ENCODE measurements at places on chromosomes 4 and X.

DNA sequence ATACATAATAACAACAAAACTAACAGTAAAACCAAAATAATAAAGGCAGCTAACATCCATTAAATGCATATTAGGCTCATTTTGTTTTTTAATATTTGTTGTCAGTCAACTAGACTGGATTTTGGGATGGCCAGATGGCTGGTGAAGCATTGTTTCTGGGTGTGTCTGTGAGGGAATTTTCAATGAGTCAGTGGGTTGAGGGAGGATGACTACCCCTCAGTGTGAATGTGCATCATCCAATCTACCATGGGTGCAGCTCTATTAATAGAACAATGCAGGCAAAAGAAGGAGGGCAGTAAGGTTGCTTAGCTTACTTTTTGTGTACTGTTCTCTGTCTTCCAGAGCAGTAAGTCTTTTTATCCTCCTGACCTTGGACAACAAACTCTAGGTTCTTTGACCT is 484.2 kb upstream of the HS3ST1 start:
- DNase-seq, result no peak

DNA sequence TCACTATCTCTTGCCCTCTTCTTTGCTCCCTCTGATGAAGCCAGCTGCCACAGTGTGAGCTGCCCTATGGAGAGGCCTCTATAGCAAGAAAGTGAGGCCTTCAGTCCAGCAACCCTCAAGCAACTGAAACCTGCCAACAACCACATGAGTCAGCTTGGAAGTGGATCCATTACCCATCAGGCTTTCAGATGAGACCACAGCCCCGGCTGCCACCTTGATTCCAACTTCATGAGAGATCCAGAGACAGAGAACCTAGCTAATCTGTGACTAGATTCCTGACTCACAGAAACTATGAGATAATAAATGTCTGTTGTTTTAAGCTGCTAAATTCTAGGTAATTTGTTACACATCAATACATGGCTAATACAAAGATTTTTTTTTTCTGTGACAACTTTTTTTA is 20.4 kb upstream of the WAS start:
- DNase-seq, result no peak

GRCh38 chr4:144531841-144532240 is 114.1 kb upstream of the HHIP start:
- DNase-seq, result no peak

DNA sequence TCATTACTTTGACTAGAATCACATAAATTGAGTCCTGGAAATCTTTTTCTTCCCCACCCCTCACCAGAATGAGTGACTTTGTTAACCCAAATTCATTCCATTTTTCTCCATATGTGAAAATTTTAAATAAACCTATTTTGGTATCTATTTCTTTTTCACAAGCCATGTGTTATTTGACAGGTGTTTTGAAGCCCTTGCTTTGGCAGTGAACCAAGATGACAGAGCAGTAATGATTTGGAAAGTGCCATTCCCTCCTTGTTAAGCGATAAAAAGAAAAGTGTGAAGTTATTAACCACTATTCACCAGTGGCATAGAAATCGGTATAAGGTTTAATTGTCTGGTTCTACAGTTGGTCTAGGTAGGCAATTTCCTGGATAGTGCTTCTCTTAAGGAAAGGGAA is 66.1 kb downstream of the POLA1 start:
- no peak for DNase-seq

DNA sequence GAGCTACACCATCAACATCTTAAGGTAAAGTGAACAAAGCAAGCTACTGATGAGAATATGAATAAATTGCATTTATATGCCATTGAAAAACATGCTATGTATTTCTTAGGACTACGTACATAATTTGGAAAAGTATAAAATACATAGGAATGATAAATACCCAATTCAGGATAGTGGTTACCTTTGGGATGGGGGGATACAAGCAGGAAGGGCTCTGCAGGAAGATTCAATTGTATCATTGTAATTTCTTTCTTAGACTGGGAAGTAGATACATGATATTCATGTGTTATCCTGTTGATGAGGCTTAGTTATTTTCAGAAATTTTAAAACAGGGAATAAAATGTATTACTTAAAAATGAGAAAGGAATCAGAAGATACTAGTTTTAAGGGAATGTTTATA is 43.4 kb downstream of the TRAPPC11 start:
- DNase-seq, result no peak

- DNase-seq, result no peak
These were observed 28.7 kb upstream of the ANTXR2 start for GRCh38 chr4:80101792-80102116.

GRCh38 chrX:51917604-51918003 is 24.2 kb downstream of the MAGED1 start:
- no peak for DNase-seq

DNA sequence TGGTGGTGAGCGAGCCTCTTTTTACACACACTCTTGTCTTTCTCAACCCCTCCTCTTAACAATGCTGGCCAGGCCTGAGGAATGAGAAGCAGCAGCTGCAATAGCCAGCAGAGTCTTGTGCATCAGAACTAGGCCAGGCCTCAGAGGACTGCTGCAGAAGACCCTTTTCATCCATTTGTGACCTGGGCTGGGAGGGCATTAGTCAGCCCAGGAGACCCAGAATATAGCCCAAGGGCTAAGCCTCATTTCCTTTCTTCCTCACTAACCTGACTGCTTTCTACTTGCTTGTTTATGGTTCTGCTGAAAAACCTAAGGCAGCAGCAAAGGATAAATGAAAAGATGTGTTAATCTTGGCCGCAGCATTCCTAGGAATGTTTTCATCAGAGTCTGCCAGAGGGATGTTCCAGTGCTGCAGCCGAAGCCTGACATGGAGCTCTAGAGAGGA is 254.7 kb upstream of the AR start:
- no peak for DNase-seq

GRCh38 chr4:1463927-1464540 is 57.8 kb upstream of the NKX1-1 start:
- DNase-seq, result no peak

DNA sequence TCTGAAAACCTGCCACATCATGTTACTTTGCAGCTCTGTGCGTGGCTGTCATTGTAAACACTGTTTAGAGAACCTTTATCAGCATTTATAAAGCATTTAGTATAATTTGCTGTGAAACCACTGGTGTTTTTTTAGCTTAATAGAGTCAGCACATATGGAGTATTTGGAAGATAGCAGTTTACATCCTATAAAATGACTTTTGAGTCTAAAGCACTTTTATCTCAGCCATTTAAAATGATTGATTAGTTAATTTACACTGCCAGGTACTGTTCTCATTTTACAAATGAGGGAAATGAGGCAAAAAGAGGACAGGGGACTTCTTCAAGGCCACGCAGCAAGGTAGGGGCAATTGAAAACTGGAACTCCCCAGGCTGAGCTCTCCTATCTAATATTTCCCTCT is 181.7 kb downstream of the FRMPD4 start:
- DNase-seq, result no peak

DNA sequence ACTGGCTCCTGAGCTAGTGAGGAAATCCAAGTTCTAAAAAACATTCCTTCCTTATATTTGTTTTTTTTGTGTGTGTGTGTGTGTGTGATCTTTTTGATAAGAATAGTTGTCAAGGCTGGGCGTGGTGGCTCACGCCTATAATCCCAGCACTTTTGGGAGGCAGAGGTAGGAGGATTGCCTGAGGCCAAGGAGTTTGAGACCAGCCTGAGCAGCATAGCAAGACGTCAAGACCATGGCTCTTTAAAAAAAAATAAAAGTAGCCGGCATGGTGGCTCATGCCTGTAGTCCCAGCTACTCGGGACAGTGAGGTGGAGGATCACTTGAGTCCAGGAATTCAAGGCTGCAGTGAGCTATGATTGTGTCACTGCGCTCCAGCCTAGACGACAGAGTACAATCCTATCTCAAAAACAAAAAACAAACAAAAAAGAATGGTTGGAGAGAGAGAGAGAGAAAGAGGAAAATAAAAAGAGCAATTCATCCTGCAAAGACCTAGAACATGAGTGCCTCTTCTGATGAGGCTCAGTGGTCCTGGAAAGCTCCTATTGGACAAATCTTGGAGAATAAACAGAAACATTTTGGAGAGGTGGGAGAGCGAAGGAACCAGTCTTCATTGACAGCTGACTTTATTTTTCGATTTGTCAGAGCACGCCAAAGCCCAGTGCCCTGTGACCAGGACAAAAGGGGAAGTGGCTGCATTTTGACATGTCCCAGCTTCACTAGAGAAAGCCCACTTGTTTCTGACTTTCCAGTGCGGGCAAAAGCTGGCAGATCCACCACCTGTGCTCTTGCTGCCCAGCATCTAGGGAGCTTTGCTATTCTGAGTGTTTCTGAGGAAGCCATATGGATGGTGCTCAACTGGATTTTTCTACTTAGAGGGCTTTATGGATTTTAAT is 244.7 kb downstream of the PALLD start:
- no peak for DNase-seq

DNA sequence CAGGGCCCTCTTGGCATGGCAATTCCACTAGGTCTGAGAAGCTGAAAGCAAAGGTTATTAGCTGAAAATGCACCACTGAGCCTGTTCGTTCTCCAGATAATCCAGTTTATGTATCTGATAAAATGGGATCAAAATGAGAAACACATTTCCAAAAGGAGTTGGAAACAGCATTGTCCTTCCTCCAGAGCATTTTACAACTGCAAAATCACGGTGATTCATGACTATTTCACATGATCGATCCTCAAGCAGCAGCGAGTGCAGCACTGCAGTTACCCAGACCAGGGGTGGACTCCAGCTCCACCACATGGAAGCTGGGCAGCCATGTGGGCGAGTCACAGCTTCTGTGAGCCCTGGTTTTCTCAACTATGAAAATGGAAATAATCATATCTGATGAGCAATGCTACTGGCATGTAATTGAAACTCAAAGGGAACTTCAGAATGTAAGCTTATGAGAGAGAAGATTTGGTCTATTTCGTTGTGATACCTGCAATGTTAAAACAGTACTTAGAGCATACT is 78.7 kb upstream of the MSX1 start:
- DNase-seq, result no peak

DNA sequence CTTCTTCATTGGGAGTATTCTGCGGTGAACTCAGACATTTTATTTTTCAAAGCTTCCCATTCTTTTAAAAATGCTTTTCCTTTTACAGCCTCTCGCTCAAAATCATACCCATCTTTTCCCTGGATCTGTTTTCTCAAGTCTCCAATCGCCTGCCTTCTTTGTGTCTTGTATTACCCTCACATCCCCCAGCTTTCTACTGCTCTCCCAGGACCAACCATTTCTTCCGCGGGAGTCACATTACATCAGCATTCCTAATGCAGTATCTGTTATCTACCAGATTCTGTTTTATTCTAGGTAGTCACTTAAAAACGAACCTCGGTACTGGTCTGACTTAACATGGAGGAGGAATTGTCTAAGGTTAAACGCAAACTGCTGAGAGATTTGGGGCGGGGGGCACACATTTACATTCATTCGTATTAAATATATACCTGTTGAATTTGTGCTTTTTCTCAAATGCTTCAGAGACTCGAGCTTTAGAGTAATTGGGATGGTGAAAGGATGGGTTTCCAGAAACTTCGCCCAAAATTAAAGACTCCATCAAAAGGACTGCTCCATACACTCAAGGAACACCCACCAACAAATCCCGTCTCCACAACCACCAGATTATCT is 493 bp upstream of the UCHL1 start:
- no peak for DNase-seq

GRCh38 chrX:97553833-97554232 is 670.1 kb downstream of the RPA4 start:
- DNase-seq, result no peak

DNA sequence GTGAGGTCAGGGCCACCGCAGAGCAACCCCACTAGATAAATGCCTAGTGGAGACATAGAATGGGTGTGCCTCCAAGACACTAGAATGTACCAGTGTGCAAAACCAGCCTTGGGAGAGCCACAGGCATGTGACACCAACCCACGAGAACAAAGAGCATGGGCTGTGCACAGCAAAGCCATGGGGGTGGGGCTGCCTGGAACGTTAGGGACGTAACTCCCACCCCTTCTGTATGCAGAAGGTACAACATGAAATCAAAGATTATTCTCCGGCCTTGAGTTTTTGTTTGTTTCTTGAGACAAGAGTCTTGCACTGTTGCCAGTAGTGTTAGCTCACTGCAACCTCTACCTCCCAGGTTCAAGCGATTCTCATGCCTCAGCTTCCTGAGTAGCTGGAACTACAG is 99.5 kb downstream of the MID1IP1 start:
- DNase-seq, result no peak

DNA sequence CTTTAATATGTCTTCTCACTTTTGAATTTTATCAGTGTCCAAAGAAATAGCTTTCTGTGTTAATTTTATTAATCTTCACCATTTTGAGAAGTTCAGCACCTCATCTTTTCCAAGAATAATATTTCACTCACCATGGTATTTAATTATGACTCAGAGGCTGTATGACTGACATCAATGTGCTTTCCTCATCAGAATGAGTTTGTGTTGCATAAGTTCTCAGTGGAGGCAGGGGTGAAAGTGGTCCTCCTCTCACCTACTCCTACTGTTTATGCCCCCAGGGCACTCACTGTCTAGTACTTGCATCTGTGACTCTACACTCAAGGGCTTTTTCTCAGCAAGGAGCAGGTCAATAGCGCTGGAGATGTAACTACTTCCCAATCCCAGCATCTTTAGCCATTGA is 905.3 kb upstream of the INTU start:
- DNase-seq, result no peak

DNA sequence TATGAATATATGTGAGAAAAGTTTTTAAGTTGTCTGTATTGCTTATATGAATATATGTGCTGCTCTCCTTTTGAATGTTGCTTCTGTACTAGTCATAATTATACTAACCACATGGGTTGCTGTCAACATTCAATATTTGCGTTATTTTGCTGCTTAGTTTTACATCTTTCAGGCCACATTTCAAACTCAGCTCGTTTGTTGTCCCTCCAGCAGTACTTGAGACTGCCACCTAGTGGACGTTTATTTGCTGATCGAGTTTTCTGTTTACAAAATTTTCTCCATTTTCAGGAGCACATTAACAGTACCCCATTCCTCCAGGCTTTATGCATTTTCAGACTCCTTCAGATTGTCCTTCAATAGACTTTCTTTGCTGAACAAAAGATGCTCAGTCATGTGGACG is 75.8 kb downstream of the NUDT11 start:
- no peak for DNase-seq

- no peak for DNase-seq
These were observed 66.3 kb downstream of the N4BP2 start for GRCh38 chr4:40122941-40123340.
